T-helper 22 cell (primary cell): ENCODE measurements at places on chromosomes 6 and 20.

- DNase-seq = no peak
Measured at GRCh38 chr20:10040070-10040975, 5.5 kb downstream of the ANKEF1 start.

DNA sequence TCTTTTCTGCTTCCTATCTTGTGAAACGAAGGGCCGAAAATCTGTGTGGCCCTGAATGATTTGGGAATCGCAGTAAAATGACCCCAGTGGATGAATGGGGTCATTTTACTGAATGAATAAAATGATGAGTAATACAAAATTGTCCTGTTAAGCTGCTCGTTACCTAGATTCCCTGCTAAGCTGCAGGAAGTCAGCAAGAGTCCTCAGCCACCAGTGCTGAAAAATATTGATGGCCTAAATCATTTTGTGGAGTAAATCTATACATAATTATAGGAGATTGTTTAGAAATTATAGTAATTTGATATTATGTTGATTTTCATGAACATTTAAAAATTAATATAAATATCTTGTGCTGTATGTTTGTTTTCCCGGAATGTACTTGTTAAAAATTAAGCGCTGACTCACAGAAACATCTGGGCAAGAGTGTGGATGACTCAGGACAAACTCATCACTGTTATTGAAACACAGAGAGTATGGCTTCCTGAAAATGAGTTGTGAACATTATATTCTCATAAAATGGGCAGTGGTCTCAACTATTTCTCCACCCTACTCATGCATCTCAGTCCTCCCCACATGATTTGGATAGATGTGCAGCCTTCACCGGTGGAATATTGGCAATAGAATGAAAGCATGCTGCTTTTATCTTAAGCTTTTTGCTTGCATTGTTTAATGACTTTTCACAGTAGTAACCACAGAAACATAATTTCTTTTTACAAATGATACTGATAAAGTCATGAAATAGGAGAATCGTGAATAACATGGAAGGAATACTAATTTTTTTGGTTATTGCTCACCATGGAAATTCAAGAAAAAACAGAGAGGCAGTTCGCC is 36.2 kb upstream of the RGS17 start:
- no peak for DNase-seq

GRCh38 chr6:157073596-157073995 is 249.7 kb downstream of the TMEM242 start:
- no peak for DNase-seq

DNA sequence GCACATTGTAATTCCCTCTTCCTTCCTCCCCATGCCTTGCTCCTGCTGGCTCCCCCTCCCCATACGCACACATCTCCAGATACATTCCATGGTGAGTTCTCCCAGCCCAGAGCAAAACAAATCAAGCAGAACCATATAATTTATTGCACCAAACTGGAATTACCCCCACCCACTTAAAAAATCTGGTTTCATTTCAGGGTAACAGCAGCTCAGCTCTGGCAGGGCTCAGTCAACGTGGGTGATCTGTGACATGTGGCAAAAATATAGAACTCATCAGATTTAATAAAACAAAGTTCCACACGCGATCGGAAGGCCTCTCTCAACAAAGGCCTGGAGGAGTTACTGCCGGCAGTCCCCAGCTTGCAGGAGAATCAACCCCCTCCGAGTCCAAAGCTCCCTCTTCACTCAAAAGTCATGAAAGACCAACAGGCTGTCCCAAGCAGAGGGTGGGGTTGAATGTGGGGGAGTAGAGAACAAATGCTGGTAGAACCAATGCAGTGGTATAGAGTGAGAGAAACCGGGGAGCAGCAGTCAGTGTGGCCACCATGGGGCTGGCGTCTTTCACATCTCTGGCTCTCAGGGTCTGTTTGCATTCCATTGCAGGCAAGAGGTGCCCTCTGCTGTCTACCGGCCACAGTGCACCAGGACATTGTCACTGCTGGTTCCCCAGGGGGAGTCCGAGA is 323.3 kb upstream of the NT5E start:
- no peak for DNase-seq

GRCh38 chr6:137816133-137816579 is 50.9 kb upstream of the TNFAIP3 start:
- DNase-seq = no peak

- no peak for DNase-seq
Measured at GRCh38 chr6:3899970-3900439, 50.8 kb downstream of the FAM50B start.

DNA sequence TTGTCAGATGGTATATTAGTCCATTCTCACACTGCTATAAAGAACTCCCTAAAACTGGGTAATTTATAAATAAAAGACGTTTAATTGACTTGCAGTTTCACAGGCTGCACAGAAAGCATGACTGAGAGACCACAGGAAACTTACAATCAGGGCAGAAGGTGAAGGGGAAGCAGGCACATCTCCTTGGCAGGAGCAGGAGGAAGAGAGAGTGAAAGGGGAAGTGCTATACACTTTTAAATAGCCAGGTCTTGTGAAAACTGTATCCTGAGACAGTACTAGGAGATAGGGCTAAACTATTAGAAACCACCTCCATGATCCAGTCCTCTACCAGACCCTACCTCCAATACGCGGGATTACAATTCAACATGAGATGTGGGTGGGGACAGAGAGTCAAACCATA is 193.9 kb upstream of the KCNG1 start:
- no peak for DNase-seq

GRCh38 chr6:42105156-42105648 is 37.2 kb downstream of the C6orf132 start:
- DNase-seq = no peak

GRCh38 chr6:135114355-135115145 is 59.9 kb upstream of the HBS1L start:
- no peak for DNase-seq

- no peak for DNase-seq
Measured at GRCh38 chr20:17743677-17744076, 43.9 kb downstream of the BANF2 start.

DNA sequence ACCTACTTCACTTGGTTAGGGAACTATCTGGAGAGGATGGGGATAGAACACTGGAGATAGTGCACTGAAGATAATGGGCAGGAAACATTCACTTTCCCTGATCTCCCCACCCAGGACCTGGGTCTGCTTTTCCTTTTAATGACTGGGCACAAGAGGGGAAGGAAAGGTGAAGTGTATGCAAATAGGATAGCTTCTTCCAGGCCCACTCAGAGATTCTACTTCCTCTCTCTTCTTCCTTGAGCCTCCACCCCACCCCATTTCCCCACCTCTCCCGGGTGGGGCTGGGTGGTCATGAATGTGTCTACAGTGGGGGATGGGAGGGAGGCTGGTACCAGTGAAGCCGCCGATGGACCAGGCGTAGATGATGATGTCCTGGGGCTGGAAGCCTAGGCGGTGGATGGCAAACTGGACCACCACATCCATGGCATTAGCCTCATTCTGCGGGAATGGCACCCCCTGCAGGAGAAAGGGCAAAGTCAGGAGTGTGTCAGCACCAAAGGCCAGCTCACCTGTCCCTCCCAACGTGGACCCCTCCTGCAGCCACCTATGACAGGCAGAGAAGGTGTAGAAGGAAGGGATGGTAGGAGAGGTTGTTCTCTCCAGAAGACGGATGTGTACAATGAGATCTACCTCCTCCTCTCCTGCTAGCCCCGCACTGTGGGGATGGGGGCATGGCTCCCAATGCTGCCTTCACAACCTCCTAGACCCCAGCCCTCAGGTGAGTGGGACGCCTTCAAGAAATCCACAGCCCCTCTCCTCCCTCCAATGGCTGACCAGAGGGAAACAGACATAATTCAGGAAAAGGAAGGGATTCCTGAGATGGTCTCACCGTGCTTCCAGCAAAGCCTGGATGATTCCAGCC is 8.6 kb upstream of the LY6G5C start:
- DNase-seq = no peak
